ENCODE measurements at places on chromosomes 2 and 18.

DNA sequence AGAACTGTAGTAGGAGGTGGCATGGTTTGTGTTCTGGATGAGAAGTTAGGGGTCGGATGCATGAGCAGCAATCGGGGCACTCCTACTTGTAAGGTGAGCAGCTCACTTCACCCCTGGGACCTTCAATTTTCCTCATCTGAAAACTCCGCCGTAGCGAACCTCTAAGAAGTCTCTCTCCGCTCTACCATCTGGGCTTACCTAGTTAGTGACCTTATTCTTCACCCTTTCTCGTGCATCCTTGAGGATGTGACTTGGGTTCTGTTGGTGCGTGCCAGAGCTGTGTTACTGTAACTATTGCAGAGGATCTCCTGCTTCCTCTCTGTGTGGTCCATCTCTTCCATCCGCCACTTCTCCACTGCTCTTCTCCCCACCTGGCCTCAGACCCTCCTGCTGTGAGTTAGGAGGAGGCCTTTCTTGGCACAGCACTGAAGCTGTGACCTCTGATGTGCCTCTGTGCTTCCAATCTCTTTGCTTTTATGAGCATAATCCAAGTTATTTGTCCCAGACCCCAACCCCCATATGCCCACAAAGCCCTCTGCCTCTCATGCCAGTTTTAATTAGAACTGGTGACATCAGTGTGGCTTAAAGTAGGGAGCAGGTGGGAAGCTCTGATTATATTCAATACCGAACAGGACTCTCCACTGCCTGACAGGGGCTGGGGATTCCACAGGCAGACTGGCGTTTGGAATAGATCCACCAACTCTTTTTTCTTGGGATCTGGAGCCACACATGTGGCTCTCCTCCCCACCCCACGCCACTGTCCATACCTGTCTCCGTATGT, 178.4 kb downstream of the BCL2 start:
- no peak for DNase-seq

DNA sequence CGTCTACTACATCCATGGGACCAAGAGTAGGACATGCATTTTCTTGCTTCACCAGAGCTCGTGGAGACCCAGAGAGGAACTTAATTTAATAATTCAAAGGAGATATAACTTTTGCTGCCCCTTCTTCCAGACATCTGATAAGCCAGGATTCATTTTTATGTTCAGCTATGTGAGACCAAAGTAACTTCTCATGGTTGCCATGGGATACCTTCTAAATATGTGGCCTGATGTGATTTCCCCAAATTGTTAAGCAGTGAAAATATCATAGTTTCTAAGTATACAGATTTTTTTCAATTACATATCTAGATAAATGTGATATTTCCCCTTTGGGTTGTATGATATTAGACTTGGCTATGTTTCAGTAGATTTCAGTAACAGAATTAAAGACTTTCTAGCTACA, 185.5 kb upstream of the FN1 start:
- no peak for DNase-seq

- DNase-seq, result no peak
These were observed 110.1 kb downstream of the RGPD3 start for GRCh38 chr2:106358081-106358480.

- no peak for DNase-seq
These were observed 29.8 kb upstream of the LDAH start for GRCh38 chr2:20852670-20853069.

DNA sequence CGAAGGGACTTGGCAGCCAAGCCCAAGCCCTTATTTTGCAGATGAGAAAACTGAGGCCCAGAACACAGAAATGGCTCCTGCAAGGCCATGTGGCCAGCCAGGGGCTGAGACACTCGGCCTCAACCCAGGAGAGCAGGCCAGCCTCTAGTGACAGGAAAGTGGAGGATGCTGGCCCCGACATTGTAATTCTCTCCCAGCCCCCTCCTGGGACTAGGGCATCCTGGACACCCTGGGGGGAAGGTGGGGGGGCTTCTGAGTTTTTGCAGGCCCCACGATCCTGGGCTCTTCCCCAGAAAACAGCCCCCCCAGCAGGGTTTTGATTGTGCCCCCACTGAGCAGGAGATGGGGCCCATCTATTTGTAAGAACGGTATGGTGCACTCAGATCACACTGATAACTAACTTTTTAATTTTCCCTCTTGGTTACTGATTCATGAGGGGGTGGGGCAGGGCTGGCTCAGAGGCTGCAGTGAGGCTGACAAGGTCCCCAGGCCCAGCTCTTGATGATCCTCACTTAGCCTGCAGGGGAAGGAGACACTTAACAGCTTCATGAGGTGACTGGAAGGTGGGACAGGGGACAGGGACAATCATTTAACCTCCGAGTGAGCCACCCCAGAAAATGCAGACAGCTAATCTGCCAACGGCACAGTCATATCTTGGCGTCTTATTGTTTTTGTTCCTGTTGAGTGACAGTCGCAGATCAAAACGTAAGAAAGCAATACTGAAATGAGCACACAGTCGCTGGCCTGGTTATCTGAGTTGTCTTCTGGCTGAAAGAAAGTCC, 18.9 kb downstream of the SMAD7 start:
- no peak for DNase-seq

GRCh38 chr2:158889135-158889853, 79.1 kb upstream of the TANC1 start:
- no peak for DNase-seq

GRCh38 chr18:61541673-61542072, 208.4 kb downstream of the CDH20 start:
- DNase-seq, result no peak

DNA sequence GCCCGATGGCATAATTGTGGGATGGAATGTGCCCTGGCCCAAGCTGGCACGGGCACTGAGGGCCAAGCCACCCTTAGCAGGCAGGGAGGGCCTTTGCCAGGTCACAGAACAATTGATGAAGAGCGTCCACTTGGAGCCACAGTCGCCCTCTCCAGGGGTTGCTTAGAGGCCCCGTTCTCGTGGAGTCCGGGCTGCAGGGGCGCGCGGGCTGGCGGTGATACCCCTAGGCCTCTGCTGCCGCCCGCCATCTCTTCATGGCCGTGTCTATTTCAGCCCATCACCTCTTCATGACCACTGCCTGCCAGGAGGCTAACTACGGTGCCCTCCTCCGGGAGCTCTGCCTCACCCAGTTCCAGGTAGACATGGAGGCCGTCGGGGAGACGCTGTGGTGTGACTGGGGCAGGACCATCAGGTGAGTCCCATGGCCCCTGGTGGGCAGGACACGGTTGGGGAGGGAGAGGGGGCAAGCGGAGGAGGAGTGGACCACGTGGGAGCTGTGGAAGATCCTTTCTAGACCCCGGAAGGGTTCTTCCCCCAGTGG, 17.6 kb downstream of the RAMP1 start:
- DNase-seq, result no peak

- no peak for DNase-seq
These were observed 503 bp downstream of the GTF3C3 start for GRCh38 chr2:196798980-196799379.

- no peak for DNase-seq
These were observed 270.7 kb downstream of the PIEZO2 start for GRCh38 chr18:10878703-10879102.

- no peak for DNase-seq
These were observed 165.6 kb downstream of the ACOXL start for GRCh38 chr2:110897966-110898365.

GRCh38 chr2:71930049-71930681, 217.5 kb downstream of the CYP26B1 start:
- DNase-seq, result peak; percentile 8

GRCh38 chr2:168758970-168759820, 43.2 kb upstream of the NOSTRIN start:
- peak; percentile 20 for DNase-seq

GRCh38 chr2:127421116-127421800, 3.0 kb downstream of the PROC start:
- DNase-seq, result no peak

- DNase-seq, result no peak
These were observed 63.9 kb downstream of the PPP4R1 start for GRCh38 chr18:9550429-9550828.

DNA sequence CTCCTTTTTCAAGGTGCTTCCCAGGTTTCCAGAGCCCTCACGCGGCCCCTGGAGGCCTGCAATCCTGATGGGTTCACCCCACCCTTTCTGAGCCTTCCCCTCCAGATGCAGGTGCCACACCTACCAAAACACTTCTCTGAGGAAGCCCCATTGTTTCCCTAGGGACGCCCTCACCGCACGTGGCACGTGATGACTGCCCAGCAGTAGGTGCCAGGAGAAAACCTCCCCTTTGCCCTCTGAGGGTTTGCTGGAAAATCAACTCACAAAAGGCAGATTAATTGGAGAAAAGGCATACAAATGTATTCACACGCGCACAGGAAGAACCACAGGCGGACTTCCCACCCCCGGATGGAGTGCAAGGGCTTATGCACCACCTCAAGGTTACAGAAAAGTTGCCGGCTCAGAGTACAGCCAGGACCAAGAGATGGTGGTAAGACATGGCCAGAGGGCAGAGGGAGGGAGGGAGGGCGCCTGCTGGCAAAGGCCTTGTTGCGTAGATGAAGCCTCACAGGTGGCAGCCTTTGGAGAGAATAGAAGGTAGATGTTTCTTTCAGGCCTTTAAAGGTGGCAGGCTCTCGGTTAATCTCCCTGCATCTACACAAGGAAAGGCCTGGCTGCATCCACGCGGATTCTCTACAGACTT, 269.4 kb upstream of the RAB6C start:
- peak; percentile 30 for DNase-seq

Measured in NCI-H2029 treated with DMSO at 0.1 percent for 48 hours (cell line).